ENCODE measurements at places on chromosomes 4 and X. TPM values are rescaled to one million over a fixed set of nuclear protein-coding genes. Genes with fewer than 3 reads are reported as not detected.

DNA sequence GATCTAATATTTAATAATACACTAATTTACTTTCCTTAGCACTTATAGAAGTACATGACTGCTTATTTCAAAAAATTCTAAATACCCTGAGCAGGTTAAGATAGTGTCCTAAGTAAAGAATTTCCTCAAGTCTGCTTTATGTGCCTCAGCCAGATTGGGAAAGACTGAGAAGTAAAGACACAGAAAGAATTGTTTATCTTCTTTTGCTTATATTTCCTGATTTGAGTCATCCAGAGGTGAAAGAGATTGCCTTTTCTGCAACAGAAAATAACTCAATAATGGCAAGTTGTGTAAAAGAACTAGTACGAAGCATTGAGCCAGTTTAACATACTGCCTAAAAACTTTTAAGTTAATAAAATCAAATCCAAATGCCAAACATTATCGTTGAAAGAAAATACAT, 45.0 kb downstream of the NAF1 start:
- DNase-seq: no peak

DNA sequence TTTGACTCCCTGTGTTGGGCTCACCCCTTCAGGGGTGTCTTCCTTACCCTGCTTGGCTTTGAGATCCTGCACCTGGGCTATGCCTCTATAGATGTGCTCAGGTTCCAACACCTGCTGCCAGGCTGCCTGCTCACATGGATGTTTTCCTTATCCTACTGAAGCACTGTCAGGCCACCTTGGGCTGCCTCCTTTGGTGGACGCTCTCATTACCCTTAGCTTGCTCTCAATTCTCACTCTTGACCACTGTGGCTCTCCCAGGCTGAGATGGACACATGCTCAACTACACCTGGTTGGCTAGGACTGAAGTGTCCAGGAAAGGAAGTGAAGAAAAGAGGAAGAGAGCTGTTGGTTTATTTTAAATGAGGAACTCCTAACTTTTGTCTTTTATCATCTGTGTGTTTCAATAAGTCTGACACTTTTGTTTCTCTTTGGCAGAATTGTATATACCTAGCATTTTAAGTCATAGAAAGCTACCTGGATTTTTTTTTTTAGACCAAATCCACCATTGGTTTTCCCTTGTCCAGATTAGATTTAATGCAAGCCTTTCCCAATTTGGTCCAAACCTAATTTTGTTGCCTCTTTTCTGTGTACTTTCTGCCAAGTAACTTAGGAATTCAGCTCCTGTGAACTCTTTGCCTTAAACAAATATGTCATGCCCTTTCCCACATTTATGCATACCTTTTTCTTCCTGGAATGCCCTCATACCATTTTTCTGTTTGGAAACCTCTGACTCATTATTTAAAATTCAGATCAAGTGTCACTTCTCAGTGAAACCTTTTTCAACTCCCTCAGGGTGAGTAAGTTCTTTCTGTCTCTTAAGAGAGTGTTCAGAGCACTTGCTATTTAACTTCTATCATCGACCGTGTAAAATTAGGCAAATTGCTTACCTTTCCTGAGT, 175.8 kb downstream of the GC start:
- no peak for DNase-seq

PI4K2B gene
- total RNA-seq: 14.7 TPM

SLC16A2 gene
- 1.9 TPM for total RNA-seq

- DNase-seq: no peak
These were observed 231.1 kb upstream of the CENPE start for GRCh38 chr4:103429283-103429682.

- DNase-seq: no peak
These were observed 16.8 kb downstream of the CT47C1 start for GRCh38 chrX:119089619-119090018.

- no peak for DNase-seq
These were observed 100.0 kb downstream of the TEX13A start for GRCh38 chrX:105120463-105120862.

DNA sequence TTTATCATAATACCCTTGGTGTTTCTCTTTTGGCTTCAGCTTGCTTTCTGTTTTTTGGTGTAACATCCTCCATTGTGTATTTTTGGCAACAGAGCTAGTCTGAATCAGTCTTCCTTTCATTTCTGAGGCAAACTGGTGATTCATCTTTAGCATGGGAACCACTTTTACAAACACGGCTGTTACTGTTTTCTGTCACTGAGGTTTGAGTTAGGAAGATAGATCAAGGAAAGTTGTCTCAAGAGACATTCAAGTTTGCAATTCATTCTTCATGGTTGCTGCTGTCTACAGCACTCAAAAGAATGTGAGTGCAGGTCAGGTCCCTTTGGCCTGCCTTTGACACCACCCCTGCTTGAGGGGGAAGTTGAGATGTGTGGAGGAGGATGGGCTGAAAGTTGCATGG, 36.3 kb downstream of the IL21 start:
- DNase-seq: peak; percentile 27

DNA sequence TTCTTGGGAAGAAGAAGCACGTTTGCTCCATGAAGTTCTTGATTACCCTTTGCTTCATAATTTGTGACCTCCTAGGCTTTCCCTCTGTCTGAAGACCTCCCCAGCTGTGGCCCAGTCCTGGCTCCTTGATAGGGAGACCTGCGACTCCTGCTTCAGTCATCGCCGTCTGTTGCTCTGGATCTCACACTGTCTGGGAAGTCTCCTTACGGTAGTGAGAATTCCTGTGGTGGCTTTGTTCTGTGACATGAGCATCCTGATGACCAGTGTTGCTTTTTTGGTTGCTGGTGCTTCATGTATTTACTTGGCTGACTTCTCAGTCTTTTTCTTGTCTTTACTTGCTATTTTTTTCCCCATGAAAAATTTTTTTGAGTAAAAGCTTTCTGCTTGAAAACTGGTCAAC, 44.2 kb downstream of the JADE1 start:
- no peak for DNase-seq

PCDH10 gene
- total RNA-seq: 1.3 TPM

FOXR2 gene
- total RNA-seq: not detected

RHOH gene
- 0.82 TPM for total RNA-seq

DCAF8L2 gene
- not detected for total RNA-seq

XG gene
- total RNA-seq: not detected
